Activated CD8-positive, alpha-beta memory T cell treated with anti-CD3 and anti-CD28 coated beads, Interleukin-2, amount 10 ng/mL, durations not matched to agents 7 days and 5 days (primary cell): ENCODE measurements at places on chromosomes 3 and 15. TPM values are rescaled to one million over a fixed set of nuclear protein-coding genes. Genes with fewer than 3 reads are reported as not detected.

DNA sequence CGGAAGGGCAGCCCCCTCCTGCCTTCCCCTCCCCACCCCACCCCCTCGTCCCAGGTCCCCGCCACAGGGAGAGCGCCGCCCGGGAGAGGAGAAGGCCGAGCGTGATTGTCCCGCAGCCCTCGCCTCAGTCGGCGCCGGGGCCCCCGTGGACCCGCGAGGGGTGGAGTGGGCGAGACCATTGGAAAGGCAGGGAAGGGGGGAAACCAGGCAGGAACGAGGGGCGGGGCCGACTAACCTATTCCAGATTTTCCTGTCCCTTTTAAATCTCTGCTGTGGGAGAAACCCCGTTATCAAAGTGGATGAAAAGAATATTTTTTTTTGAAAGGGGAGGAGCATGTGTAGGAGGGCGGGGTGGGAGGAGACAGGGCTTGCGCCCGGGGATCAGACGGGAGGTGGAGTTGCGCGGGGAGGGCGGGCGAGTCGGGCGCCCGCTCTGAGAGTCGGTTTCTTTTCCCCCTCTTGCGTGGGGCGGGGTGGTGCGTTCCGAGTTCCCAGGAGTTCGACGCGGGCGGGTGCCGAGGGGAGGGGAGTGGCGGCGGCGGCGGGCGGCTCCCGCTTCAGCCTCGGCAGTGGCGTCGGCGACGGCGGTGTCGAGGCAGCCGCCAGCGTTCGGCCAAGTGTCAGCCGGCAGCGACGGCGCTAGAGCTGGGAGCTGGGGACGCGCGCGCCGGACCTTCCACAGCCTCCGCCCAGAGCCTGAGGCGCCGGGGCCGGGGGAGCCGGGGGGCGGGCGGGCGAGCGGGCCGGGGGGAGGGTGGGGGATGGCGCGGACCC is at the start of gene NECTIN3:
TSS of gene NECTIN3 (plus strand) at position 560 of the 774 bp plus-strand sequence. CDS start at position 762, 202 bp downstream.
- no peaks in the 10 kb centered on the region for H3K36me3 ChIP-seq
- H3K27ac ChIP-seq: peak within 1 kb of the TSS; percentile 69
- H3K4me3 ChIP-seq: peak within 1 kb of the TSS; percentile 91
- peaks cover 37% of the 10 kb centered on the region for H3K4me1 ChIP-seq

DNA sequence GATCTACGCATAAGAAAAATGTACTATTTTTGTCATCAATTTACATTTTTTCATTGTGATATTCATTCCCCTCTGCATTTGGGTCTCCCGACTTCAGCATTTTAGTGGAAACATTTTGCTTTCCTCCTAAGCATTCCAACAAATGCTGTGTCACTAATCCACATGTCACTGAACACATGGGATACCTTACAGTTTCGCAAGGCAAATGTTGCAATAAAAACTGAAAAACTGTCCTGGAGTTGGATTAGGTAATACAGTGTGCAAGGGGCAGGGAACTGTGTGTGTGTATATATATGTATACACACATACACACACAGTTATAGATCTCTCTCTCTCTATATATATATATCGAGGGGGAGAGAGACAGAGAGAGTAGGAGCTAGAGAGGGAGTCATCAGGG is 632.2 kb downstream of the MAGI1 start:
- H3K4me1 ChIP-seq: no peaks in the 10 kb centered on the region
- H3K27ac ChIP-seq: no peak overlapping the region
- H3K27me3 ChIP-seq: no peaks in the 10 kb centered on the region
- H3K36me3 ChIP-seq: no peaks in the 10 kb centered on the region
- H3K4me3 ChIP-seq: no peak overlapping the region
- DNase-seq: no peak

Gene EPHB1
- 0.35 TPM for total RNA-seq

GRCh38 chr3:189233225-189233858 is 61.6 kb downstream of the TPRG1 start:
- peak; percentile 46 for DNase-seq
- no peak overlapping the region for H3K4me3 ChIP-seq
- H3K36me3 ChIP-seq: no peaks in the 10 kb centered on the region
- no peaks in the 10 kb centered on the region for H3K27me3 ChIP-seq

DNA sequence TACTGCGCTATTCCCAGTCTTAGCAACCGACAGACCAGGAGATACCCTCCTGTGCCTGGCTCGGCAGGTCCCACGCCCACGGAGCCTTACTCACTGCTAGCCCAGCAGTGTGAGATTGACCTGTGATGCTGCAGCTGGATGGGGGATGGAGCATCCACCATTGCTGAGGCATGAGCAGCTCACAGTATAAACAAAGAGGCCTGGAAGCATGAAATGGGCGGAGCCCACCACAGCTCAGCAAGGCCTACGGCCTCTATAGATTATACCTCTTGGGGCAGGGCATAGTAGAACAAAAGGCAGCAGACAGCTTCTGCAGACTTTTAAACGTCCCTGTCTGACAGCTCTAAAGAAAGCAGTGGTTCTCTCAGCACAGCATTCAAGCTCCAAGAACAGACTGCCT is 160.3 kb downstream of the ANXA2 start:
- no peak overlapping the region for H3K4me3 ChIP-seq
- no peak overlapping the region for H3K27ac ChIP-seq
- H3K36me3 ChIP-seq: no peaks in the 10 kb centered on the region
- peaks cover 54% of the 10 kb centered on the region for H3K27me3 ChIP-seq

DNA sequence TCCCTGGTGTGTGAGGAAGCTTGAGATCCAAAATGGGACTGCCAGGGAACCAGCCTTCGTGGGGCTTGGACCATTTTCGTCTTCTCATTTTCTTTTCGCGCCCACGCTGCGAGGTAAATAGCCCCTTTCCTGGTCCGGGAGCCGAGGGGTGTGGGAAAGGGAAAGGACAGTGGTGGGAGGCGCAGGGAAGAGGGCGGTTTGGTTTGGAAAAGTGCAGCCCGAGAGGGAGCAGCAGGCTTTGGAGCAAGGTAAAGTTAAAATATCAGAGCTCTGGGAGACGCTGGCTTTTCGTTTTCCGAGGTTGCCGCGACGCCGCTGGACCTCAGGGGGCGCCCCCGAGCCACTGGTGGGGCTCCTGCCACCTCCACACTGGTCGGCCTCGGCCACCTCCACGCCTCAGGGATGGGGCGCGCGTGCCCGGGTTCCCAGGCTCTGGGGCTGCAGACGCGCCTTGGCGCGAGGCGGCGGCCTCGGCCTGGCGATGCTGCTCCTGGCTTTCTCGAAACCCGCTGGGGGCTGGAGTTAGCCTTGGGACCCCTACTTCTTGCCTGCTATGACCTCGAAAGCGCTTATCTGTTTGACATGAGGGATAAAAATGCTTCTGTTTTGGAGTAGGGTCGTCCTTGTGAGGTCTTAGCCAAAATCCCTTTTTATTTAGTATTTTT is 3.2 kb downstream of the PTPRG start:
- no peaks in the 10 kb centered on the region for H3K36me3 ChIP-seq
- no peak for DNase-seq
- no peak overlapping the region for H3K27ac ChIP-seq
- H3K27me3 ChIP-seq: peaks cover 59% of the 10 kb centered on the region

- no peak overlapping the region for H3K4me3 ChIP-seq
- H3K27me3 ChIP-seq: no peaks in the 10 kb centered on the region
- peaks cover 9% of the 10 kb centered on the region for H3K36me3 ChIP-seq
- H3K27ac ChIP-seq: no peak overlapping the region
- DNase-seq: peak; percentile 37
Observed at GRCh38 chr15:25727116-25727515, 136.0 kb downstream of the ATP10A start.

- peaks cover 21% of the 10 kb centered on the region for H3K4me1 ChIP-seq
- DNase-seq: no peak
- H3K36me3 ChIP-seq: peaks cover 12% of the 10 kb centered on the region
- H3K4me3 ChIP-seq: no peak overlapping the region
- no peak overlapping the region for H3K27ac ChIP-seq
- no peaks in the 10 kb centered on the region for H3K27me3 ChIP-seq
Observed at GRCh38 chr15:25805031-25805430, 58.1 kb downstream of the ATP10A start.

Gene CDHR4
- 0.16 TPM for total RNA-seq

Gene CELSR3
- total RNA-seq: 20.9 TPM

Gene SPTSSB
- total RNA-seq: not detected

GRCh38 chr15:92158426-92158825 is 235.3 kb upstream of the ST8SIA2 start:
- H3K27me3 ChIP-seq: no peaks in the 10 kb centered on the region
- H3K36me3 ChIP-seq: no peaks in the 10 kb centered on the region
- peaks cover 23% of the 10 kb centered on the region for H3K4me1 ChIP-seq
- H3K4me3 ChIP-seq: no peak overlapping the region

GRCh38 chr3:30495172-30496065 is 111.0 kb upstream of the TGFBR2 start:
- H3K27ac ChIP-seq: no peak overlapping the region
- no peak for DNase-seq
- H3K36me3 ChIP-seq: peaks cover 1% of the 10 kb centered on the region
- no peaks in the 10 kb centered on the region for H3K27me3 ChIP-seq

DNA sequence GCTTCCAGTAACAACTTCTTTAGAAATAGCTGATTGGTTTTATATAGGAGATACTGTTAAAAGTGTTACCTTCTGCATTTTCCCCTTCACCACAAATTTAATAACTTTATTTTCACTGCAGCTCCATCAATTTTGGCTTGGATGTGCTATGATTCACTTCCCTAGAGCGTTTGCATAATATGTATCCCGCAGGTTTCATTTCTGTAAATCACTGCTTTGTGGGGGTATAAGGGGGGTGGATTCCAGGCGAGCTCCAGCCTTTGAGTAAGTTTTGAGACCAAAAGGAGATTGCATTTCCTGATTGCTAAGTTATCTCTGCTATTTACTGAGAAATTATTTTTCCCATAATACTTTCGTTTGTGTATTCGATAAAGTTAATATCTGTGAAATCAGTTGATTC is 232.6 kb downstream of the TBL1XR1 start:
- DNase-seq: no peak
- H3K27ac ChIP-seq: no peak overlapping the region
- H3K4me3 ChIP-seq: no peak overlapping the region
- no peaks in the 10 kb centered on the region for H3K27me3 ChIP-seq
- no peaks in the 10 kb centered on the region for H3K4me1 ChIP-seq
- no peaks in the 10 kb centered on the region for H3K36me3 ChIP-seq

GRCh38 chr15:58534556-58534955 is 102.8 kb downstream of the LIPC start:
- no peak for DNase-seq
- no peak overlapping the region for H3K27ac ChIP-seq
- H3K4me3 ChIP-seq: no peak overlapping the region
- H3K4me1 ChIP-seq: no peaks in the 10 kb centered on the region
- peaks cover 7% of the 10 kb centered on the region for H3K27me3 ChIP-seq

DNA sequence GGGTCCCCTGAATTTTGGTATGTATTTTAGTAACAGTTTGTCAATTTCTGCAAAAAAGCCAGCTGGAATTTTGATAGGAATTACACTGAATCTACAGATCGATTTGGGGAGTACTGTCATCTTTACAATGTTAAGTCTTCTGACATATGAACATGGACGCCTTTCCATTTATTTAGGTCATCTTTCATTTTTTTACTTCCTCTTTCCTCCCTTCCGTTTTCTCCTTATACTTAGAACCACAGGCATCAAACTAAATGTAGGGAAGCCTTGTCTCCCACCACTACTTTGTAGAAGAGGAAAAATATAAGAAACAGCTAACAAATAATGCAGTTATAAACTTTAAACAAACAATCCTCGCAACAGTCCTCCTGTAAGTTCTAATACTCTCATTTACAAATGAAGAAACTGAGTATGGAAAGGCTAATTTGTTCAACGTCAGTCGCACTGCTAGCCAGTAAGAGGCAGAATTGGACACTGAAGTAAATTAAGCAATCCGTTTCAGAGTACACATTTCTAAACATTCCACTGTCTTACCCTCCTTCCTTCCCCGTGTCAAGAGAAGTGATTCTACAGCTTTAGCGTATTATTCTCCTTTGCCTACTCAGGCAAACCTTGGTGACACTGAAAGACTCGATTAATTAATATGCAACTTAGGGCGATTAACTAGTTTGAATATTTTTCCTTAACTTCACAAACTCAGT is 25.6 kb downstream of the RHOA start:
- H3K36me3 ChIP-seq: peaks cover 32% of the 10 kb centered on the region
- no peaks in the 10 kb centered on the region for H3K27me3 ChIP-seq
- no peak for DNase-seq
- no peak overlapping the region for H3K27ac ChIP-seq
- no peak overlapping the region for H3K4me3 ChIP-seq

- DNase-seq: no peak
- no peaks in the 10 kb centered on the region for H3K36me3 ChIP-seq
- peaks cover 4% of the 10 kb centered on the region for H3K27me3 ChIP-seq
- H3K27ac ChIP-seq: no peak overlapping the region
- H3K4me3 ChIP-seq: no peak overlapping the region
Observed at GRCh38 chr15:97903971-97904572, 56.4 kb upstream of the ARRDC4 start.

GRCh38 chr3:146274833-146275232 is 23.9 kb upstream of the PLSCR4 start:
- no peaks in the 10 kb centered on the region for H3K27me3 ChIP-seq
- DNase-seq: no peak
- no peaks in the 10 kb centered on the region for H3K4me1 ChIP-seq
- no peaks in the 10 kb centered on the region for H3K36me3 ChIP-seq
- no peak overlapping the region for H3K4me3 ChIP-seq

GRCh38 chr15:101014921-101015841 is 96.0 kb downstream of the LRRK1 start:
- no peaks in the 10 kb centered on the region for H3K4me1 ChIP-seq
- H3K27ac ChIP-seq: no peak overlapping the region
- no peak overlapping the region for H3K4me3 ChIP-seq
- peaks cover 12% of the 10 kb centered on the region for H3K27me3 ChIP-seq

- H3K4me1 ChIP-seq: peaks cover 19% of the 10 kb centered on the region
- H3K36me3 ChIP-seq: peaks cover 56% of the 10 kb centered on the region
- H3K27me3 ChIP-seq: no peaks in the 10 kb centered on the region
- H3K4me3 ChIP-seq: no peak overlapping the region
Observed at GRCh38 chr3:149152420-149152819, 23.0 kb downstream of the HPS3 start.

Gene CHST13
- total RNA-seq: not detected

DNA sequence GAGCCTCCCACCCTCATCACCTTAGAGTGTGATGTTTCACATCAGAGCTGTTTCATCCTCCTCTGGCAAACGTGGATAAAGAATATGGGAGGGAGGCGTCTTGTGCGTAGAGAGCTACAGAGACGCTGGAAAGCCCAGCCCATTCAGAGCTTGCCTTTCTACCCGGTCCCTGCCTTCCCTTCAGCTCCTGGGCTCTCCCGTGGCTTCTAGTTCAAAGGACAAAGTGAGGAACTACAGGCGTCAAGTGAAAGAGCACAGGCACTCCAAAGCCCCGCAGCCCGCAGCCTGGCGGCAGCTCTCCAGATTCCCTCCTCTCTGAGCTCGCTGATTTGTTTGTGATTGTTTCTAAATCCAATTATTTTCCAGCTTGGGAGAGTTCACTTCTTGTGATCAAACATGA is 197.1 kb upstream of the IGF1R start:
- DNase-seq: no peak
- no peak overlapping the region for H3K27ac ChIP-seq
- peaks cover 5% of the 10 kb centered on the region for H3K4me1 ChIP-seq
- no peaks in the 10 kb centered on the region for H3K27me3 ChIP-seq
- H3K36me3 ChIP-seq: no peaks in the 10 kb centered on the region

- H3K27ac ChIP-seq: no peak overlapping the region
- no peaks in the 10 kb centered on the region for H3K4me1 ChIP-seq
- H3K27me3 ChIP-seq: no peaks in the 10 kb centered on the region
- H3K36me3 ChIP-seq: peaks cover 4% of the 10 kb centered on the region
Observed at GRCh38 chr15:49830391-49830790, 209.5 kb downstream of the DTWD1 start.

- H3K27ac ChIP-seq: no peak overlapping the region
- no peak overlapping the region for H3K4me3 ChIP-seq
- no peaks in the 10 kb centered on the region for H3K4me1 ChIP-seq
Observed at GRCh38 chr3:124306665-124307064, 314.7 kb upstream of the ROPN1 start.

GRCh38 chr3:52044869-52045619 is 11.3 kb downstream of the DUSP7 start:
- H3K4me1 ChIP-seq: no peaks in the 10 kb centered on the region
- peaks cover 3% of the 10 kb centered on the region for H3K36me3 ChIP-seq
- H3K27ac ChIP-seq: no peak overlapping the region
- no peak for DNase-seq
- H3K27me3 ChIP-seq: no peaks in the 10 kb centered on the region
- H3K4me3 ChIP-seq: no peak overlapping the region

Gene TFDP2
- 33.7 TPM for total RNA-seq
